DMS 273 treated with DMSO at 0.1 percent for 48 hours (cell line): ENCODE measurements at places on chromosomes 11 and 22.

DNA sequence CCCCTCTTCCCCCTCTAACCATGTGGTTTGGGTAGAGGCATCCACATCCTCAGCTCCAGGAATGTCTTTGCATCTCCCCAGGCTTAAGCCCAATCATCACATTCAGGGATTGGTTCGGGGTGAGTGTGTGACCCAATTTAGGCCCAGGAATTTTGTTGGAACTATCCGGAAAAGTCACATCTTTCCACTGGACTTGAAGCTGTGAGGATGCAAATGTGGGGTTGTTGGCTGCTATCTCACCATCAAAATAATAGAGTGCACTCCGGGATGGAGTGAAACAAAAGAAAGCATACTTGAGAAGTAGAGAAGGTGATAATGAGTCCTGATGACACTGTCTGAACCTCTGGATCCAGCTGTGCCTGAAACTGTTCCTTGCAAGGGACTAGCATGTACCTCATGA lies 33.8 kb upstream of the OLFML1 start:
- no peak for DNase-seq

DNA sequence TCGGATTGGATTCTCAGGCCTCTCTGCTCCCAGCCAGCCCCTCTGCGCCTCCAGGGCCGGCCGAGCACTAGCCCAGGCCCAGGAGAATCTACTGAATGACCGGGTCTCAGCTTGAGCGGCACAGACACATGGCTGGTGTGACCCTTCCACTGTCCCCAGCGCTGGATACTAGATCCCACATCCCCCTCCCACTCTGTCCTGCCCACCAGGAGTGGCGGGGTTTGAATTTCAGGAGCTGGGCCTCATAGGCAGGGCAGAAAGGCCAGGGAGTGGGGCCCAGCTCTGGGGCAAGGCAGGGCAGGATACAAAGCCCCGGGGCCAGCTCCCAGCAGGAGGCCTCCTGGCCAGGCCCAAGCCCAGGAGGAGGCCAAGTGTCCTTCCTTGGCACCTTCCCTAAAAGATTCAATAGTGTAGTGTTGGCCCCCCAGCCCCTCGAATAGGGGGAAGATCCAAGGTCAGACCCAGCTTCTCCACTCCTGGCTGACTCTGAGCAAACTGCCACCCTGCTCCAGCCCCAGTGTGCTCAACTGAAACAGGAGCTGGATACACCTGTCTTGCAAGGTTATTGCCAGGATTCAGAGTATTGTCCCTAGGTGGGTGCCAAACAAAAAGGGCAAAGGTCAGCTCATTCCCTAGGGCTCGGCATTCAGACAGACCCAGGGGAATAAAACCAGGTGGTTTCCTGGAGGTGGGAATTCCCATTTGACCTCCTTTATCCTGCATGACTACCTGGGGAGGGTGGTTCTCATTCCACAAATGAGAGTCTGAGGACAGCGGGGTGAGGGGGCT lies 22.5 kb upstream of the TCF20 start:
- no peak for DNase-seq

DNA sequence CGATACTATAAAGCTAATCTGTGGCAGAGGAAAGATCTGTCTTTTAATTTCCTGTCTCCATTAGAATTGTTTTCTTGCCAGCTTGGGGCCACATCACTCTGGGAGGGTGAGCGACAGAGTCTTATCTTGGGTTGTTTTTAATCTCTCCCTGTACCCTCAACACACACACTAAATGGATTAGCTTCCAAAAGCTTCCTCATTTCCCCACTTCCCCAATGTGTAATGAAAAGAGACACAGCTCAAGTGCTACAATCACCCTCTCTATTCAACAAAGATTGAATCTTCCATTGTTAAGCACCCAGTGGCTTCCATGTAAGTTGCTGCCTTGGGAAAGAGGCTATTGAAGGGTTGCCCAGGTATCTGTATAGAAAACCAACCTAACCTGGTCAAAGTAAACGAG lies 6.1 kb upstream of the ASCL3 start:
- no peak for DNase-seq

- DNase-seq, result no peak
Observed at GRCh38 chr11:64746486-64746885, 2.5 kb upstream of the RASGRP2 start.

- DNase-seq, result no peak
Observed at GRCh38 chr22:23070418-23071229, at the start of gene GNAZ. Gene GNAZ, plus strand, starts transcription at chr22:23070519. Its CDS starts 25,177 bp downstream, at chr22:23095696.

DNA sequence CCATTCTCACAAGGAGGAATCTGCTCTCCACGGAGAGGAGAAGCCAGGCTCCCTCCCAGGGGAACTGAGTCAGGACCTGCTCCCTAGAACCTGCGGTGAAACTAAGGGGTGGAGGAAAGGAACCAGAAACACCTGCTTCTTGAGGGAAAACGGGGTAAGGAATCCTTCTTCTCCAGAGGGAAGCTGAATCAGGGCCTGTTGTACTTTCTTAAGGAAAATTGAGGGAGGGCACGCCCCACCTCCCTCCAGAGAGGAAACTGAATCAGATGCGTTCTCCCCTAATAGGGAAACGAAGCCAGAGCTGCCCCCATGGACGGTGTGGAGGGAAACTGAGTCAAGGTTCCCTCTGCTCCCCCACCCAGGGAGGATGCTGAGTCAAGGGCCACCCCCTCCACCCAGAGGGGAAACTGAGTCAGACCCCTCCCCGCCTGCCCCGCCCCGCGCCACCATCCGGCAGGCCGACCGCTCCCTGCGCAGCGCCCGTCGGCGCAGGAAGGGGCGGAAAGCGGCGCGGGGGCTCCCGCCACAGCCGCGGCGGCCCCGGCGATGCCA lies 393 bp downstream of the RELA start:
- no peak for DNase-seq

DNA sequence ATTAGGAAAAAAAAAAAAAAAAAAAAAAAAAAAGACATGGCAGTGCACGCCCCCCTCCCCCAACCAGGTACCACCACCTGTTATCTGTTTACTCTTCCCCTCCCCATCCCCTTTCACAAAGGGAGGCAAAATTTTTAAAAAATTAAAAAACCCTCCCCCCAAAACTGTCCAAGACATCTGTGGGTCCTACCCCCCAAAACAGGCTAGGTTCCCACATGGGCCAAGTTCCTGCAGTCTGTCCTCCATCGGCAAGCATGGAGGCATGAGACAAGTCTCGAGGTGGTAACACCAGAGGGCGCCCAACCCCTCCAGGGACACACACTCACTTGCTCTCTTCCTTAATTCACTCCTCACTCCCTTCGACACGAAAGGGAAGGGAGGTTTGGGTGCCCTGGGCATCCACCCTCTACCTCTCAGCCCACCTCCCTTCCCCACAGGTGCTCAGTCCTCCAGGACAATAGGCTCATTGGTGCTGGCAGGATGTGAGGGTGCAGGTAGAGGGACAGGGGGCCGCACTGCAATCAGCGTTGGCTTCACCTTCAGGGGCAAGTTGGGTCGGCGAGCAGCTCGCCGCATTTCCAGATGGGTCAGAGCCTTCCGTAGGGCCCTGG lies 2.2 kb upstream of the TUT1 start:
- peak; percentile 55 for DNase-seq

DNA sequence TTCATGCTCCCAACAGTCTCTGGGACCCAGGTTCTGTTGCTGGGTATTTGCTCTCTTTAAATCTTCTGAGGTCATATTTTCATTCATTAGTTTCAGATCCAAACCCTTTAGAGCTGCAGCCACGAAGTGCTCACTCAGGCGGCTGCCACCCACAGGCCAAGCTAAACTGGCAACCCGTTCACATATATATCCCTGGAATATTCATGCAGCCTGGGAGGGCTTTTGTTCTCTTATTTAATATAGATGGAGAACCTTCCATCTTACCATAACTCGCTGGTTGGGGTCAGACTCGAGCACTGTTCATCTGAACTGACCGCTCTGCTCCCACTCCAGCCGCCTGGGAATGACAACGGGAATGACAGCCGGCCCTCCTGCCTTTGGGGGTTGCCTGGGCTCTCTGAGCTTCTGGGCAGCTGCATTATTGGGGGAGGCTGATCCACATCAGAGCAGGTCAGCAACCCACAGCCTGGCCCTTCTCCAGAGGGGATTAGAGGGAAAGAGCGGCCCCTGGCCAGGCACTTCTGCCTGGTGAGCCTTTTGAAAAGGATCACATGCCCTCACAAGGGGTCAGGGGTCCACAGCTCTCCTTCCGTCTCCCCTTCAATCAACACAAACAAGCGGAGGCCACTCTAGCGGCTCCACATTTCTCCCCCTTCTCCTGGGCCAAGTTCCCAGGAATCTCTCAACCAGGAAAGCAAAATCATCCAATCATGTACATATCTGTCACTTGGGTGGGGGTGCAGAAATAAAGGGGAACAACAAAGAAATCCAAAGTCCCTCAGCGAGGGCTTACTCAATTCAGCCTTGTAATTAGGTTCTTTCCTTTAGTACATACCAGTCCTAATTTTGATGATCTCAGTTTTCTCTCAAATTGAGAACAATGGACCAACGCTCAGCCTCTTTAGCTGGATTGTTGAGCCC lies 11.8 kb downstream of the TMEM184B start:
- DNase-seq, result no peak

- DNase-seq, result no peak
Observed at GRCh38 chr22:43946384-43946667, 8.9 kb upstream of the SAMM50 start.

DNA sequence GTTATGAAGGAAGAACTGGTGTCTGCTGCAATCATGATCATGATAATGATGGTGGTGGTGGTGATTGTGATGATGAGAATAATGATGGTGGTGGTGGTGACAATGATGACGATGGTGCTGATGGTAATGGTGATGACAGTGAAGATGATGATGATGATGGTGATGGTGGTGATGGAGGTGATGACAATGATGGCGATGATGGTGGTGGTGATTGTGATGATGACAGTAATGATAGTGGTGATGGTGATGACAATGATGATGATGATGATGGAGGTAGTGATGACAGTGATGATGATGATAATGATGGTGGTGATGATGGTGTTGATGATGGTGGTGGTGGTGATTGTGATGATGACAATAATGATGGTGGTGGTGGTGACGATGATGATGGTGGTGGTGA lies 52.8 kb upstream of the ANO1 start:
- DNase-seq, result no peak

DNA sequence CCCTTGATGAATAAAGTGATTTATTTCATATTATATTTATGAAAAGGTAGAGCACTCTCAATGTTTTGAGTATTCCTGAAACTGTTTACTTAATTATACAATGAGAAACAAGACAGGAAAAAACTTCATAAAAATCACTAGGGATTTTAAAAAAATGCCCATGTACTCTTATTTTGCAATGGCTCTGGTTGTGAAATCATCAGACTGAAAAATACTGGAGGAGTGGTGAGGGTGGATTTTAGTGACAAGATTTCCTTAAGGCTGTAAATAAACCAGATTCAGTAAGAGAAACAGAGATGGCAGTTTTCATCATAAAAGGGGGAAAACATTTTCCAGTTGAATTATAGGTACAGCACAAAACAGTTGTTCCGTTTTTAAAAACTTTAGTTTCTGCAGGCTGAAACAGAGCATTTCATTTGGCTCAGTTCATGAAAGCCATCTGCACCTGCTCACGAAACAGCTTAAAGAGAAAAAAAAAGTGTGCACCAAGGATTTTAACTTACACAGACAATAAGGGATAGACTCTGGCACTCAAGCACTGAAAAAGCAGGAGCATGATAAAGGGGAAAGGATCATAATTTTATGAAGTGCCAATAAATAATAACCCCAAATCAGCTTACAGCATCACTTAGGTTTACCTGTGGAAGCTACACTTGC lies 100.7 kb downstream of the MAML2 start:
- DNase-seq, result no peak

DNA sequence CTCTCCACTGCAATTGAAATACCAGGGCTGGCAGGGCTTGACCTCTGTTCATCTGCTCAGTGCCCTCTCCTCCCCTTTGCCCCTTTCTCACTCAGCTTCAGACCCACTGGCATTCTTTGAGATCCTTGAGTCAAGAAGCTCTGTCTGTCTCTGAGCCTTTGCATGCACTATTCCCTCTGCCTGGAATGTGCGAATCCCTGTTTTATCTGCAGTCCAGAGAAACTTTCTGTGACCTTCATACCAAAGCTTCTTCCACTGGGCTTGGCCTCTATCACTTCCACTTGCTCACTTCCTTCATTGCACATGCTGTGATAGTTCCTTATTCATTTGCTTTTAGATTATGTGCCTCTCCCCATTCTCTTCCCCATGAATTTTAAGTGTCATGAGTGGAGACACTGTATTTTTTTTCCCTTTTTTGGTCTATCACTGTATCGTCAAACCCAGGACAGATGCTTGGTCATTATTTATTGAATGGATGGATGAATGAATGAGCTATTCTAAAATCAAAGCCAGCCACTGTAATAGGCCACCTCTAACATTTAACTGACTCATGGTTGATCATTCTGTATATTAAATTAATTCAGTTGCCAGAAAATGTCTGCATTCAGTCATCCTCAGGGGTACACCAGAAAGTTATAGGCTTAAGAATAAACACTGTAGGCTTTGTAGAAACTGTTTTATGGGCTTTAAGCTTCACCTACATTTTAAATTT lies 88.7 kb upstream of the TIMP3 start:
- no peak for DNase-seq

- no peak for DNase-seq
Observed at GRCh38 chr11:295351-296170, 3.8 kb downstream of the IFITM5 start.

- no peak for DNase-seq
Observed at GRCh38 chr22:43066134-43066533, 23.1 kb downstream of the TTLL1 start.

- DNase-seq, result no peak
Observed at GRCh38 chr11:61626580-61627380, 45.9 kb upstream of the SYT7 start.

GRCh38 chr11:122709039-122709760 lies 53.7 kb downstream of the UBASH3B start:
- DNase-seq, result no peak

- DNase-seq, result peak; percentile 94
Observed at GRCh38 chr22:27107824-27108223, 450.4 kb downstream of the MIAT start.

- no peak for DNase-seq
Observed at GRCh38 chr11:8251616-8252295, 11.9 kb downstream of the LMO1 start.

DNA sequence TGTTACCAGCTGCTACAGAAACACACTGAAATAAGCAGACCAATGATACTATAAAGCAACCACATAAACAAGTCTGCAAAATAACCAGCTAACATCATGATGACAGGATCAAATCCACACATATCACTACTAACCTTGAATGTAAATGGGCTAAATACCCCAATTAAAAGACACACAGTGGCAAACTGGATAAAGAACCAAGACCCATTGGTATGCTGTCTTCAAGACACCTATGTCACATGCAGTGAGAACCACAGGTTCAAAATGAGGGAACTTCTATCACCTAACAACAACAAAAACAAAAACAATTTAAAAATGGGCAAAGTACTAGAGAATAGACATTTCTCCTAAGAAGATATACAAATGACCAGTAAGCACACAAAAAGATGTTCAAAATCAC lies 89.9 kb downstream of the ARHGAP32 start:
- no peak for DNase-seq

GRCh38 chr22:48348855-48349254 lies 1478.8 kb downstream of the BRD1 start:
- no peak for DNase-seq
